ENCODE measurements at places on chromosomes 1 and 21.

DNA sequence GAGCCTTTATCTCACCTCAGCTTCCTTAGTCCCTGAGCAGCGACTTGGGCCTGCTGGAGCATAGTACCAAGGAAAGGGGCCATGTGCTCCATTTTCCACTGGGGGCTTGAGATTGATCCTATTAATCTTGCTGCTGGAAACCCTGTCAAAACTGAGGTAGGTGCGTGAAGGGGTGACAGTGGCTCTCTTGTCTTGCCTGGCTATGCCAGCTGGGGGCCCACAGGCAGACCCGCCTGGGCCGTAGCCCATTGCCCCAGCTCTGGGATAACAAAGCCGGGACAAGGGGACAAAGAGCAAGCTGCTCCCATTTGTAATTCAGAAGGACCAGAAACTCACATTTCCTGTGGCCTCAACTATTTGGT, 10.3 kb upstream of the CELSR2 start:
- no peak for DNase-seq

DNA sequence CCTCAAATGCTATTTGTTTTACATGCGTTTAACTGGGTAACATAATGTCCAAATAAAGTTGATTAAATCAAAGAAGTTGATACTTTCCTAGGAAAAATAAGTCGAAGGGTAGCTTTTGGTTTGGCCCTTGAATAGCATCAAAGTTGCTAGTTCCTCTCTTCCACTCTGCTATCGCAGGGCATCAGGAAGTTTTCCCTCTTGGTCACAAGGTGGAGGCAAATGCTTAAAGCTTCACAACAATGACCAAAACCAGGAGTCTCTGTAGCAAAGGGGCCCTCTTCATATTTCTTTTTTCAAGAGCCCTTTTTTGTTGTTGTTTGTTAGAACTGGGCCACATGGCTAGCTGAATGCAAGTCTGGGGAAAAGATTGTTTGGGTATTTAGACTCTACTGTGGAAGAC, 668.4 kb downstream of the KCNT2 start:
- DNase-seq: peak; percentile 51

DNA sequence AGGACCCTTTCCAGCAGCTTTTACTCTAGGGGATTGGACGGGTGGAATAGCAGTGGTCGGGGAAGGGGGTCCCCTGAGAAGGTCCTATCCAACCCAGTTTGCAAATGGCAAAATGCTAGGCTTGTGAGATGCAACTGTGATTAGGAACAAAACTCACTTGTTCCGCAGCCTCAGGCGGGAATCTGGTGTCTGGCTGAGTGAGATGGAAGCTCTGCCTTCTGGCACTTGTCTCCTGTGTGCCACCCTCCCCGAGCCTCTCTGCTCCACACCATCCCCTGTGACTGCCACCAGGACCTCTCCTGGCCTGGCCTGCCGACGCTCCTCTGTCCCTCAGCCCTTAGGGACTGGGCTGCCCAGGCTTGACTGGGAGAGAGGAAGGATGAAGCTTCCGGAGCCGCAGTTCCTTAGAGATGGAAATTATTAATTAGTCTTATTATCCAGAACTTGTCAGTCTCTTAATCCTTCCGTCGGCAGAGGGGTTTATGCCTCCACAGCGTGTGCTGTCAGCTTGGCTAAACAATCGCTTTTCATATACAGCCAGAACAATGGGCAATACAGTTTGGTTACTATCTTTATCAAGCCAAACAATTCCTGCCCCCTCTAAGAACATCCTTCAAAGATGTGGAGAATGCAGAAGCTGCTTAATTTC, 292.8 kb upstream of the VAMP3 start:
- no peak for DNase-seq

- peak; percentile 97 for DNase-seq
Observed at GRCh38 chr1:26530895-26531598, 1.5 kb downstream of the RPS6KA1 start.

- DNase-seq: no peak
Observed at GRCh38 chr1:43604192-43604591, 45.8 kb upstream of the KDM4A start.

- DNase-seq: peak; percentile 38
Observed at GRCh38 chr1:199226163-199226562, 587.3 kb downstream of the PTPRC start.

GRCh38 chr1:91404151-91405012, at the start of gene HFM1:
Gene HFM1, minus strand, starts transcription at chr1:91404837. Its CDS starts 3,755 bp downstream, at chr1:91401082.
- DNase-seq: no peak

GRCh38 chr1:2212532-2213491, 15.3 kb upstream of the SKI start:
- DNase-seq: peak; percentile 89

DNA sequence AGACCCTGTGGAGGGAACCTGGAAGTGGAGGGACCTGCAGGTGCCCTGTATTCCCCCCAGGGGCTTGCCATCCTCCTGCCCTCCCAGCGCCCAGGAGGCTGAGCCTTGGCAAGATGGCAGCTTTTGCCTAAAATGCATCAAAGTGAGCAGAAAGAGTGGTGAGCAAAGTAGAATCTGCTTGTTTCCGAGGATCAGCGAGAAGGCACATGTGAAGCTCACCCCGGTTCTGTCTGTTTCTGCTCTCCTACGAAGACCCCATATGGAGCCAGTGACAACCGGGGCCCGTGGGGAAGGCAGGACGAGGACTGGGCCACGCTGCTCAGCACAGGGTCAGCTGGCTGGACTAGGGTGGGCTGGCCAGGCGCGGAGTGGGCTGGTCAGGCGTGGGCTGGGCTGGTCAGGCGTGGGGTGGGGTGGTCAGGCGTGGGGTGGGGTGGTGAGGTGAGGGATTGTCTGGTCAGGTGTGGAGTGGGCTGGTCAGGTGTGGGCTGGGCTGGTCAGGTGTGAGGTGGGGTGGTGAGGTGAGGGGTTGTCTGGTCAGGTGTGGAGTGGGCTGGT, 5.2 kb upstream of the FNDC10 start:
- DNase-seq: no peak

- DNase-seq: peak; percentile 74
Observed at GRCh38 chr1:57831624-57832023, 407.8 kb upstream of the DAB1 start.

GRCh38 chr1:53995683-53996082, 22.3 kb downstream of the LDLRAD1 start:
- DNase-seq: no peak

- DNase-seq: peak; percentile 59
Observed at GRCh38 chr21:34983680-34984086, 65.4 kb downstream of the RUNX1 start.

DNA sequence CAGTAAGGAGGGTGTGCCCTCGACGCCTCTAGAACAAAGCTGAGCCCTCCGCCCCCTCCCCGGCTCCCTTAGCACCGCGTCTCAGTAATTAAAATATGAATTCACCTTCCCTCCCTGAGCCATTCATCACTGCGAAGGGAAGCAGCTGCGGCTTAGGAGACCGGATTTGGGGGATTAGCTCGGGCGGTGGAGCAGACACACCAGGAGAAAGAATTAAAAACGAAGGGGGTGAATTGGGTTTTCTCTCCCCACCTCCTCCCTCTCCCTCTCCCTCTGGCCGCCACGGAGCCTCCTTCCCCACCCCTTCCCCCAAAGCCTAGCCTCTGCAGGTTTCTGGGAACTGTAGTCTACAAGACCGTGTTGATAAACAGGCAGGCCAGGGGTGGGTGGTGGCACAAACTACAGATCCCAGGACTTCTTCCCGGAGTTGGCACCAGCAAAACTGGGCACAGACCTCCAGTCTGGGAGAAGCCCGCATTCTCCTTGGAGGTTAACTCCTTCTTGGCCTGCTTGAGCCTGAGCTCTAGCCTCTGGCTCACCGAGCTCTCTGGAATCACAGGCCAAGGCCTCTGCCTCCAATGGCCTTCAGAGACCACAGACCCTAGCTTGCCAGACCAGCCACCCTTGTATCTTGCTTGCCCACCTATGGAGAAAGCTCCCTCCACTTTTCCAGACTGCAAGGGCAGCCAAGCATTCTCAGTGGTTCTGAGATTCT, 10.8 kb downstream of the BLACAT1 start:
- DNase-seq: no peak

- DNase-seq: peak; percentile 54
Observed at GRCh38 chr21:38721958-38722357, 83.8 kb upstream of the ETS2 start.

- DNase-seq: no peak
Observed at GRCh38 chr1:201537891-201538611, 876 bp upstream of the NAV1 start.

GRCh38 chr1:39204441-39205081, at the start of gene MACF1:
Gene MACF1, plus strand, starts transcription at chr1:39204695. Its CDS starts 328 bp downstream, at chr1:39205023.
- peak; percentile 76 for DNase-seq

DNA sequence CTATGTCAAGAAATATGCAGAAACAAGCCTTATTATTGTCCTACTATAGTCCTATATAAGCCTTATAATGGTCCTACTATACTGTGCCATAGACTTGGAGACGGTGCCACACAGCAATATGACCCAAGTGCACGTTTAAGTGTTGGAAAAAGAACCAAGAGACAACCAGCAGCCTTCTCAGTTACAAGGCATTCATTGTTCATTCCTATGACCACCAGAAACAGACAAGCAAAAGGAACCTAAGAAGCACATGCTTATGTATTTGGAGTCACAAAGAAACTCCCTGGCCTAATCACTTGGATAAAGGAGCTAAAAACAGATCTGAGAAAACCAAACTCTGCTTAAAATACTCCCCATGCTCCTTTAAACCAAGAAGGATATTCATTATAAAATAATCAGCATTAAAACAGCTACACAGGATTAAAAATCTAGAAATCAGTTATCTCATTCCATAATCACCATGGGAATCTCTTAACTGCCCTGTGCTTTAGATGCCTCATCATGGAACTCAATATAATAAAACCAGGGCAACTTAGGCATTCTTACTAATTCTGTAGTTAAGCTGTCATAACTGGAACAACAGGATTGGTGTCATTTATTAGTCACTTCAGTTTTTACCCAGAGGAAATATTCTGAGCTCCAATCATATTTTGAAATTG, 7.0 kb downstream of the COLGALT2 start:
- no peak for DNase-seq

GRCh38 chr1:18469514-18469913, 11.2 kb upstream of the KLHDC7A start:
- DNase-seq: no peak

DNA sequence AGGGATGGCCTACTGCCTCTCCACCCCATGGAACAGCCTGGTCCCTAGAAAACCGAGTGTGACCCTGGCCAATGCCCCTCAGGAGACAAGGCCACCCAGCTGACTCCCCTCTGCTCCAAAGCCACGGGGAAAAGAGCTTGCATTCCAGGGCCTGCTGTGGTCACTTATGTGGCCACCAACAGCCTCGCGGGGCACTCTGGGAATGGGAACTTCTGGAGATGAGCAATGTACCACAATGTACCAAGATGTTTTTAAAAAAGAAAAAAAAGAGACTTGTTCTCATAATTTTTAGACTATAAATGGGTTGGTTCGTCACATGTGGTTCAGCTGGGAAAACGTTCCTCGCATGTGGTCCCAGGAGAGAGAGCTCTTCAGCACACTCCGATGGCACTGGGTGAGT, 62.8 kb downstream of the SLC66A1 start:
- no peak for DNase-seq

DNA sequence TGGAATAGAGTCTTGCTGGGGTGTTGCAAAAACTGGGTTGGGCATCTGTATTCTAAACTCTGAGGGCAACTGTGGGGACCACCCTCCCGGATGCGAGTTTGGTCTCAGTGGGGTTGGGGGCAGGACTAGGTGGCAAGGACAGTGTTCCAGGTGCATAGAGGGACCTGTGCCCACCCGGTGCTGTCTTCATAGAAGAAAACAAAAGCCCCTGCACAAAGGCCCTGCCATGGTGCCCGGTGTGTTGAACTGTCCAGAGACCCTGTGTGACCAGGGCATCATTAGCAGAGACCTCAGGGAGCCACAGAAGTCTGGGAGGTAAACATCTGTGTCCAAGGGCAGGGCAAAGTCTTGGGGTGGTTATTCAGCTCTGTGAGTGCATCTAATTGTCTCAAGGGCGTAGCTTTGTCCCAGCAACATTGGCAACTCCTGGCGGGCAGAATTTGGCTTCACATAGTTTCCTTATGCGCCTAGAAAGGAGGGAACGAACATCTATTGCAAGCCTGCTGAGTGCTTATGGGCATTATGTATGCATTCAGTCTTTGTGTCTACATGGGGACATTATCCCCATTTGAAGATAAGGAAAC, 72.2 kb upstream of the IFFO2 start:
- DNase-seq: no peak

GRCh38 chr21:40729761-40730425, 117.1 kb downstream of the DSCAM start:
- DNase-seq: no peak

GRCh38 chr1:36208978-36209703, 15.1 kb upstream of the THRAP3 start:
- no peak for DNase-seq

DNA sequence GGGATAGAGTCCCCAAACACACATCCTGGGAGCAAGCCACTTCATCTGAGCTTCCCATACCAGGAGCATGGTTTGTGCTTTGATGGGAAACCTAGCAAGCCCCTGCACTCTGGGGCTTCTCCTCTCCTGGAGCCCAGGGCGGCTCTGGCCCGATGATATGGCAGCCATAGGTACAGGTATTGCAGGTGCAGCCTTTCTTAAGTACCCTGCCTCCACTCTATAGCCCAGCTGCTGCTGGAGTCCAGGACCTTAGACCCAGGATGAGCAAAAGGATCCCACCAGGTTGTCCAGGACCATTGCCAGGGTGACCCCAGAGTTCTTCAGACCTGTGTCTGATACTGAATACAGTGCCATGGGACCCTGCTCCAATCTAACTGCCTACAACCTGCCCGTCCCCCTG, 4.2 kb downstream of the C1orf226 start:
- no peak for DNase-seq

DNA sequence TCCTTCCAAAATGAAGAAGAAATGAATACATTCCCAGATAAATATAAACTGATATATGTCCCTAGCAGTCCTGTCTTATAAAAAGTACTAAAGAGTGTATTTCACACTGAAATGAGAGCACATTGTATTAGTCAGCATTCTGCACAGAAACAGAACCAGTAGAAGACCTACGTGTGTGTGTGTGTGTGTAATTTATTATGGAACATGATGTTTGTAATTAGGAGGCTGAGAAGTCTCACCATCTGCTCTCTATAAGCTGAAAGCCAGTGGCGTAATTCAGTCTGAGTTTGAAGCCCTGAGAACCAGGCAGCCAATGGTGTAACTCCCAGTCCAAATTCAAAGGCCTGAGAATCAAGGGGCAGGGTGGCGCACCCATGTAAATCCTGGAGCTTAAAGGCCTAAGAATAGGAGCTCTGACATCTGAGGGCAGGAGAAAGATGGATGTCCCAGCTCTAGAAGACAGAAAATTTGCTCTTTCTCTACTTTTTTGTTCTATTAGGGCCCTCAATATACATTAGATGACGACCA, 146.5 kb upstream of the LYPLAL1 start:
- DNase-seq: no peak

- DNase-seq: no peak
Observed at GRCh38 chr21:46424621-46425020, 34.1 kb upstream of the DIP2A start.

GRCh38 chr1:1021010-1021919, 1.3 kb downstream of the AGRN start:
- DNase-seq: peak; percentile 82
